ENCODE measurements at places on chromosomes 2 and 18.
A peak's percentile ranks its signal among the peaks of the same experiment; 100 is the strongest.

DNA sequence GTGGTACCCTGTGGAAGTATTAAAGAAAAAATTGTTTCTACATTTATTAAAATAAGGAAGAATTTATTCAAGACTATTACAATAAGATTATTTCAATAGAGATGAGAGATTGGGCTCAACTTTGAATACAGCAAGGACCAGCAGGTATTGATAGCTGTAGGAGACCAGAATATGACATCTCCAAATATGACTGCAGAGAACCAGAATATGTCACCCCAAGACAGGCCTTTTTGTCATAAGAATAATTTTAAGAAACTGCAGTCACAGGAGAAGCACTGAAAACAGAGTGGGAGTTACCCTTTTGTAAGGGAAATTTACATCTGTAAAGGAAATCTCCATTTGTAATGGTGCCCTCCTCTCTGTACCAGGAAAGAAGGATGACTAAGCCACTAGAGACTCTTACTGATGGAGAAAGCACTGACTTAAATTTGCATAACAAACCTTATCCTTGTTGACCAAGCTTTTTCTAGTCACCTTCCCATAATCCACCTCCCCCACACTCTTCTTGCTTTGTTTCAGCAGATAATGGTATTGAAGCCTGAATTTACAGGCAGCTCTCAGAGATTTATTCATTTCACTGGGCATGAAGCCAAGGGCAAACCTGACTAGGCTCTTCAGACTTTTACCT lies 145.1 kb upstream of the RMP24 start:
- DNase-seq = no peak

DNA sequence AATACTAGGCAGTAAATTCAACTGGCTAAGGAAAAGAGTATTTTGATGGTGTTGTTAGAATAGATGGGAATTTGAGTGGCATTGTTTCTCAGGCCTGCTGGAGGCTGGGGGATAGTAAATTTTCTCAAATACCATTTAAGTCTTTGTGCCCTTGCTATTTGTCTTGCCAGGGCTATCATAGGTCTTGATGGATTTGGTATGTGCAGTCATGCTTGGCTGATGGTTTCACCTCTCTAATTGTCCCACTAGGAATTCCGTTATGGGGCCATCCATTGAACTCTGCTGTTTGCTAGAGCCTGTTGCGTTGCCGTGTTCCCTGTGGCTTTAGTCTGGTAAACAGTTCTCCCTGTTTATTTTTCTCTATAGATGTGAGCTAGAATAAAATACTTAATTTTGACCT lies 438.1 kb upstream of the FAM98A start:
- no peak for DNase-seq

DNA sequence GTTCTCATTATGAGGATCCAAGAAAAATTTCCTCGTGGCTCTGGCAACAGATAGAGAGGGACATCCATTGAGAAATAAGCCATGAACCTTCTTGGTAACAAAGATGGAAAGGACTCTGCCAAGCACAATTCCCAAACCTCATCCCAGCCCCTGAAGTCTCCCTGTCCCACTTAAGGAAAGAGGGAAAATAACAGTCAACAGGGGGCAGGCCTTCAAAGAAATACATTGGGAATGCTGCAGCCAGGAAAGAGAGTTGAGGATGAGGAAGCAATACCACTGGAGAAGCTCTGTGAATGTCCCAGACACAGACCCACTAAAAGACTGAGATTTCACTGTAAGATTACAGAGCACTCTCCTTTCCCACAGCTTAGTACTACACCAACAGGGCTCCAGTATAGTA lies 93.2 kb downstream of the CD226 start:
- no peak for DNase-seq

DNA sequence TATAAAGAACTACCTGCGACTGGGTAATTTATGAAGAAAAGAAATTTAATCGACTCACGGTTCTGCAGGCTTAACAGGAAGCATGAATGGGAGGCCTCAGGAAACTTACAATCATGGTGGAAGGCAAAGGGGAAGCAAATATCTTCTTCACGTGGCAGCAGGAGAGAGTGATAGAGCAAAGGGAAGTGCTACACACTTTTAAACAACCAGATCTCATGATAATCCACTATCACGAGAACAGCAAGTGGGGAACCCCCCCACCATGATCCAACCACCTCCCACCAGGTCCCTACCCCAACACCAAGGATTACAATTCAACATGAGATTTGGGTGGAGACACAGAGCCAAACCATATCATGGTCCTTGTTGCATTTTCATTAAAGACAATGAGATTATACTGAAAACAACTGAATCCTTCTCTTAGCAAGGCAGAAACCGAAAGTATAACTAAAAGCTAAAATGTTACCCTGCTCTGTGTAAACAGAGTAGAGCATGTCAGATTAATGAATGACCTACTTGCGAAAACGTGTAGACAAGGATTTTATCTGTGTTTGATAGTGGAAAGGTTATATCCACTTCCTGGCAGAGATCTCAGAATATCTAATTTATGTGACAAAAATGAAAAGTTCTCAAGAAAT lies 60.1 kb upstream of the RBBP8 start:
- peak; percentile 1 for DNase-seq

DNA sequence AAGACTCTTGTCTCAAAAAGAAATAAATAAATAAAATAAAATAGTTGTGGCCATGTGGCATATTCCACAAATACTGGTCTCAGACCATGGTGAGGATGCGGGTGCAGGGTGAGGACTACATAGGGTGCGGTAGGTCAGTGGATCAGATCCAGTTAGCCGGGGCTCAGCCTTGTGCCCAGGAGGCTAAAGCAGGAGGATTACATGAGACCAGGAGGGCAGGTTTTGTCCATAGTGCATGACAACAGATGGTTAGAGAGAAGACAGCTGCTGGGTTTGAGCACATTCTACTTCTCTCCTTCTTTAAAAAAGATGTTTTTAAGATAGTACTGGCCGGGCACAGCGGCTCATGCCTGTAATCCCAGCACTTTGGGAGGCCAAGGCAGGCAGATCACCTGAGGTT lies 12.8 kb upstream of the PSD4 start:
- DNase-seq = no peak

- no peak for DNase-seq
These were observed 1652.3 kb upstream of the SLC39A10 start for GRCh38 chr2:194004590-194005206.

DNA sequence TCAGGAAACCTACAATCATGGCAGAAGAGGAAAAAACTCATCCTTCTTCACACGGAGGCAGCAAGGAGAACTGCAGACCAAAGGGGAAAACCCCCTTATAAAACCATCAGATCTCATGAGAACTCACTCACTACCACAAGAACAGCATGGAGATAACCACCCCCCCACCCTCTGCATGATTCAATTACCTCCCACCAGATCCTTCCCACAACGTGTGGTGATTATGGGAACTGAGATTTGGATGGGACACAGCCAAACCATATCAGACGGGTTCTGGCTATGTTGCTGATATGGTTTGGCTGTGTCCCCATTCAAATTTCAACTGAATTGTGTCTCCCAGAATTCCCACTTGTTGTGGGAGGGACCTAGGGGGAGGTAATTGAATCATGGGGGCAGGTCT lies 28.7 kb upstream of the CCDC150 start:
- DNase-seq = no peak

- DNase-seq = no peak
These were observed 12.5 kb downstream of the MAP4K4 start for GRCh38 chr2:101710036-101710435.

DNA sequence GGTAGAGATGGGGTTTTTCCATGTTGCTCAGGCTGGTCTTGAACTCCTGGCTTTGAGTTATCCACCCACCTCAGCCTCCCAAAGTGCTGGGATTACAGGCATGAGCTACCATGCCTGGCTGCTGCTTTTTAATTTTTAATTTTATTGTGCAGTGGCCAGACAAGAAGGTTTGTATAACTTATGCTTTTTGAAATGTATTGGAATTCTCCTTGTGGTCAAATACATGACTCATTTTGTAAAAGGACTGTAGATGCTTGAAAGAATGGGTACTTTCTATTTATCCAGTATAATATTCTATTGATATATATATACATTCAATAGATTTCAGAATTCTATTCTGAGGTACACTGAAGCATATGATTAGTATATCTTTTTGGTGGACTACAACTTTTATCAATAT lies 82.6 kb upstream of the ST3GAL5 start:
- no peak for DNase-seq

GRCh38 chr18:76721207-76721996 lies 101.0 kb upstream of the ZNF236 start:
- DNase-seq = no peak

DNA sequence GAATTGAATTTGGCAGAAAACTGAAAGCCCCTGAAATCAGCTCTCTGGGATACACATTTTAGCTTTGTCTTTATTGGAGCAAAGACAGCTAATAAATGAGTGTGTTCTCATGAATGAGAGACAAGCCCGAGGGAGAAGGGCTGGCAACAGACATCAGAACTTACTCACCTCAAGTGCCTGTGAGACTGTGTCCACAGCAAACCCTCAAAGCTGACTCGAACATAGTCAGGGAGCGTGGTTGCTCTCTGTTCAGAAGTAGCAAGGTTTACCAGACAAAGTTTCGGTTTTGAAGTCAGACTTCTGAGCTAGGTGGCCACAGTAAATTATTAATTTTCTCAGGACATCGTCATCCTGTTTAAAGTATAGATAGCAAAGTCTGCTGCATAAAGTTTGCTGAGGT lies 207.9 kb downstream of the CMPK2 start:
- no peak for DNase-seq

DNA sequence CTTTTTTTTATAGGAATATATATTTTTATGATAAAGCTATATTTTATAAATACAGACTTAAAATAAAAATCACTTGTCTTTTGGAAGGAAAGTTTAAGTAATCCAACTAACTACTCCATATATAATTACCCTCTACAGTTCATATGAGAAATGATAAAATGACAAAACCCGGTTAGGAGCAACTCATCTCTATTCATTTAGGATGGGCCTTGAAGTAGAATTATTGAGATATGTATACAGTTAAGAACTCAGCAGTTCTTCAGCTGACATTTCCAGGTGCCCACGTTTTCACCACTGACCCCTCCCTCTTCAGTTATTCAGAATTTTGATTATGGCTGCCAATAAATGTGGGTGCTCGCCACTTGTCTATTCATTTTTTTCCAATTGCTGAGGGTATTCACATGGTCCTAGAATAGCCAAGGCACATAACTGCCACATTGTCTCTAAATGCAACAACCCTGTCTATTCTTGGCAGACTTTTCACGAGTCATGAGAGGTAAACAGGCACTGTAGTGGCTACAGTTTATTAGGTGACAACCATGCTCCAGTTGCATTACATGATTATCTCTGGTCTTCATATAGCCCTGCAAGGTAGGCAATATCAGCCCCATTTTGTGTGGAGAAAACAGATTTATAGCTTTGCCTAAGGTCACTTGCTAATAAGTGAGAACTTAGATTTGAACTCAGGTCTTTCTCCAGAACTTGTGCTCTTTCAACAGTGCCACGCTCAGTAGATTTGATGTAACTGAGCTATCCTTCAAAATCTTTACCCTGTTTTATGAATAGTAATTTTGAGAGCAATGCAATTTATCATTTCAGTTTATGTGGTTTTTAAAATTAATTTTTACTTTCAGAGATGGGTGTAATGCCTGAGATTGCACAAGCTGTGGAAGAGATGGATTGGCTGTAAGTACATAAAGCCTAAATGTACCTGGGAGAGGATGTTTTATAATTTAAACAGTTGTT lies 2.9 kb downstream of the DDX1 start:
- no peak for DNase-seq

DNA sequence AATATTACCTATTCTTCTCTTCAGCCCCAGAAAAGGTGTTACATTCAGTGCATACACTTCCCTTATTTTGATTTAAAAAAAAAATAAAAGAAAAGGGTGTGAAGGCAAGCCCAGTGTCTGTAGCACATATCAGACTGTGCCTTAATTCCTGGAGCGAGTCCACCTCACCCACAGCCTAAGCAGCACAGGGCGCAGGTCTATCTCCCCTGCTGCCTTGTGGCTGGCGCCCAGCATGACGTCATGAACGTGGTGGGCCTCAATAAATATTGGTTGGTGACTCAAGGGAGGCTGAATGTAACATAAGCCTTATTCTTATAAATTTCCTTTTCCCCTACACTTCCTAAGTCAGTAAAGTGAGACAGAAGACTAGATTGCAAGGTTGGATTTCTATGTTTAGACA lies 26.4 kb downstream of the ST3GAL5 start:
- no peak for DNase-seq
